ENCODE measurements at places on chromosomes 3 and 15. TPM values are rescaled to one million over a fixed set of nuclear protein-coding genes. Genes with fewer than 3 reads are reported as not detected.

The LRRC2 gene
- polyA plus RNA-seq = 0.13 TPM

The LRRC31 gene
- polyA plus RNA-seq = not detected

The GOLGA8A gene
- polyA plus RNA-seq = 40.5 TPM

The GOLGA8Q gene
- 0.22 TPM for polyA plus RNA-seq

All from esophagus (tissue), 2 donors.